ENCODE measurements at places on chromosomes 3 and 15.

DNA sequence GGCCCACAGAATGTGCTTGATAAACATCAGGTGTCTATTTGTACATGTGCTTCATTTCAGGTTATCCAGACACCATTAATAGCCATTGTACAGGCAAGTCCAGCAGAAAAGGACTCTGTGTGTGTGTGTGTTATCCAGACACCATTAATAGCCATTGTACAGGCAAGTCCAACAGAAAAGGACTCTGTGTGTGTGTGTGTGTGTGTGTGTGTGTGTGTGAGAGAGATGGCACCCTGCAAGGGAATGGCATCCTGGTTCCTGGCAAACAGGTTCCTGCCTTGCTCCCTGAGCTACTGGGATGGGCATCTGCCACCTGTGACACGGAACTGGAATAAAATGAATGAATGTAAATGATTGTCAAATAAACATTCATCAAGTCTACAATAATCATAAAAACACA, 11.7 kb downstream of the SUCLG2 start:
- no peak for DNase-seq

- no peak for DNase-seq
Observed at GRCh38 chr3:194310060-194310835, 40.9 kb downstream of the CPN2 start.

DNA sequence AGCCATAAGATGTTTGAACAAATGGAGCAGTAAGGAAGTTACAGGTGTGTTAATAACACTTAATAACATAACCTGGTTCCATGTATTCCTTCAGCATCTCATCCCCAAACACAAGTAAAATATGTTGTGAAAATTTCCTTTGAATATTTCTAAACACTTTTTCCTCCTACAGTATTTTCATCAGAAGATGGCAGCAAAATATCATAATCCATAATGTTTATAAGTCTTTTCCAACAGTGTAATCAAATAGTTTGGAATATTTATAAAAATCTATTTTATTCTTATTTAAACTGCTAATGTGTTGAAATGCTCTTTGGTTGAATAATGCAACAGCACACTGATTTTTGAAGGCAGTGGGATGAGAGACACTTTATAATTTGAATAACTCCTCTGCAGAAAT, 1020.5 kb downstream of the OTOL1 start:
- DNase-seq, result no peak

GRCh38 chr3:98796334-98796733, 33.2 kb downstream of the ST3GAL6 start:
- no peak for DNase-seq

DNA sequence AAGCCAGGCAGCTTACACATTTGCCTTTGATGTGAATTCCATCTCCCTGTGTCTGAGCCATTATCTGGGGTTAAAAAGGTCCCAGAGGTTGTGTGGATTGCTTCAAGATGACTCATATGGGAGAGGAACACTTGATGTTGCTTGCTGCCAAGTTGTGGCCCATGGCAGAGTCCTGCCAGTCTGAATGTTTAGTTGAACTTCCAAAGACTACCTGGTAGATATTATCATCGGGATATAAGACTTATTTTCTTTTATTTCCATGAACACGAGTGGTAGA, 85.6 kb downstream of the TJP1 start:
- DNase-seq, result no peak

DNA sequence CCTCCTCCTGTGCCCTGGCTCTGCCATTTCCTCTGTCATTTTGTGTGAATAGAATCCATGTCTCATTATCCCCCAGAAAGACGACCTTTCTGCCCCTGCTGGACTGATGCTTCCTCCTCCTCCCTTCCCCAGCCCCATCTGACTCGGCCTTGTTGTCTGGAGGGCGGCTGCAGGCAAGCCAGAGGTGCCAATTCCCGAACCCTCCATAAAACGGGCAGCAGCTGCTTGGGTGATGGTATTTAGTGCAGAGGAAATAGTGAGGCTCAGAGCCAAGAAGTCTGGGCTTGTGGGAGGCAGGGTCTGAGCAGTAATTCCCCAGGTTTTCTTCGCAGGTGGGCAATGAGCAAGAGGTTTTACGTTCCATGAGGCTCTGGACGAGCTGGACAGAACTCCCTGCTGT, 71.2 kb downstream of the ITGA11 start:
- no peak for DNase-seq

DNA sequence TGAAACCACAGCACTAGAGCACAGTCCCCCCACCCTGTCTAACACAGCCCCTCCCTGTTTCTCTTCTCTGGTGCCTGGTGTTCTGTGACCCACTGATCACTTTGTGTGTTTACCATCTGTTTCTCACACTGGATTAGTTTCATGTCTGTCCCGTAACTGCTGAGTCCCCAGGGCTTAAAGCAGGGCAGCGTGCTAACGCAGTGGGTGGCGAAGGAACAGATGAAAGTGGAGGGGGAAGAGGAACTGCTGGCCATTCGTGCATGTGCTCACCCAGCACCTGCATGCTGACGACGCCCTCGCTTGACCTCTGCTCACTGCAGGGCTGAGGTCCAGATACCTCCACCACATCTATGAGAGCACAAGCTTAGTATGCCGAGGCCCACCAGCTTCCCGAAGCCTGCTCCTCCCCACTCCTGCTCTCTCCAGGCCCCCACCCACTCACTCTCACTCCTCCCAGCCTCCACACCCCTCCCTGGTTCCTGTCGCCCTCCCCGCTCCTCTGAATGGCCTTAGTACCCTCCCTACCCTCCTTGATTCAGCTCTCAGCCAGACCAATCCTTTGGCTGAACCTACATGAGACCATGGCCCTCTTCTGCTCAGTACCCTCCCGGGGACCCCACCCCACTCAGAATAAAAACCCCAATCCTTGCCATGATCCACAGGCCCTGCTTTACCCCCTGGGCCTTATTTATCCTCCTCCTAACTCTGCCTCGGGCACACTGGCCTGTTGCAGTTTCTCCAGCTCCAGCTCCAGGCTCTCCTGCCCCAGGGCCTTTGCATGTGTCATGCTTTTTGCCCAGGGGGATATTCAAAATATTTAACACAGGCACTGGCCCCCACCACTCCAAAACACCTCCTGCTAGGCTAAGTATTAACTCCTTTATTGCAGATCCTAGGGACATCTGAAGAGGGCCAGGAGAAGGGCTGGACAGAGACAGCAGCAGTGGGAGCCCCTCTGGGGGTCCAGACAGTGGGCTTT, 15.1 kb upstream of the IQSEC1 start:
- DNase-seq, result no peak

DNA sequence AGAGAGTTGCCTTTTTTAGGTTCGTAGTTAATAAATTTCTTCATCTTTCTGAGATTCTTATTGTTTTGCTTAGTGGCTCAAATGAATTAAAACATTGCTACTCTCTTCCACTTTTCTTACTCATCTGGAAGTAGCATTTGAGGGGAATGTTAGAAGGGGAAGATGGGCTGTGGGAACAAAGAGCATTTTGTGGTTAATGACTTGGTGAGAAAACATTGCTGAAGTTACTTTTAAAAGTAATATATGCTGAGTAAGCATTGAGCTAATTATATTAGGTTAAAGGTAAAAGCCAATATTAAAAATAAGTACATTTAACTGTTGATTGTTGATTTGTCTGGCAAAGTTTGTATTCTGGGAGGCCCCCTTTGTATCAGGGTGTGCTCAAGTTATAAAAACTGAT, 5.7 kb downstream of the MORF4L1 start:
- no peak for DNase-seq

DNA sequence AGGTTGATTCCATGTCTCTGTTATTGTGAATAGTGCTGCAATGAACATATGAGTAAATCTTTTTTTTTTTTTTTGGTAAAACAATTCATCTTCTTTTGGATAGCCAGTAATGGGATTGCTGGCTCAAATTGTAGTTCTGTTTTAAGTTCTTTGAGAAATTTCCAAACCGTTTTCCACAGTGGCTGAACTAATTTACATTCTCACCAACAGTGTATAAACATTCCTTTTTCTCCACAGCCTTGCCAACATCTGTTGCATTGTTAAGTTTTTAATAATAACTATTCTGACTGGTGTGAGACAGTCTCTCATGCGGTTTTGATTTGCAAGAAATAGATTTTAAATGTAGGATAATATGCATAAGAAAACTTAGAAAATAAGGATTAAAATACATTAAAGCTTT, 279.0 kb upstream of the EPHA3 start:
- DNase-seq, result no peak

- peak; percentile 84 for DNase-seq
Observed at GRCh38 chr3:140898340-140899180, 43.1 kb upstream of the SLC25A36 start.

- no peak for DNase-seq
Observed at GRCh38 chr3:174251681-174252080, 607.5 kb upstream of the NAALADL2 start.

GRCh38 chr15:88400591-88401250, 66.5 kb downstream of the MRPL46 start:
- DNase-seq, result no peak

DNA sequence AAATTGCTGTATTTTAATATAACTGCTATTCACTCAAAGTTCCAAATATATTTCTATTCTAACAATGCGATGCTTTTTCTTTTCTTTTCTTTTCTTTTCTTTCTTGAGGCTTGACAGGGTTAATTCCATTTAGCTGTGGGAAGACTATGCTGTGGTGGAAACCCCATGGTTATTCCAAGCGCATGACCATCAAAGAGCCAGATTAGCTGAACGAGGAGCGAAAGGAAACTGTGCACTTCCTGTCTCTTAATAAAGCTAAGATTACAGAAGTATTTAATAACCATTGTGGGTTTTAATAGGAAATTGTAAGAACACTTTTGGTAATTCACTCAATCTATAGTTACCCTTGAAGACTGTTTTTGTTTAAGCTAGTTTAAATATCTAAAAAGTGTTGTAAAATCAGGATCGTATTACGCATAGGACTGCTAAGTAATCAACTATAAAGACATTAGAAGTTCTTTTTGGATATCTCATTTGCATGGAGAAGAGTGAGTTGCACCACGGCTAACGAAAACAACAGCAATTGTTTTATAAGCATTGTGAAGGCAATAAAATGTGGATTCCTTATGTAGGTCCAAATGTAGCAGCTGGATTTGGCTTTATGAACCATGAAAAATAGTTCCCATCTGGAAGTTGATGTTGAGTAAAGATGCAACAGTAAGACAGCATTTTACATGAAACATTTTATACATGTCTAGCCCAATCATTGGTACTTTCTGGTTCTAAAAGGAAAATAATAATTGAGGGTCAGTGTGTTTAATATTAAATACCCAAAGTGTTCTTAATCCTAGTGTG, 105.4 kb downstream of the ZIC1 start:
- DNase-seq, result no peak

DNA sequence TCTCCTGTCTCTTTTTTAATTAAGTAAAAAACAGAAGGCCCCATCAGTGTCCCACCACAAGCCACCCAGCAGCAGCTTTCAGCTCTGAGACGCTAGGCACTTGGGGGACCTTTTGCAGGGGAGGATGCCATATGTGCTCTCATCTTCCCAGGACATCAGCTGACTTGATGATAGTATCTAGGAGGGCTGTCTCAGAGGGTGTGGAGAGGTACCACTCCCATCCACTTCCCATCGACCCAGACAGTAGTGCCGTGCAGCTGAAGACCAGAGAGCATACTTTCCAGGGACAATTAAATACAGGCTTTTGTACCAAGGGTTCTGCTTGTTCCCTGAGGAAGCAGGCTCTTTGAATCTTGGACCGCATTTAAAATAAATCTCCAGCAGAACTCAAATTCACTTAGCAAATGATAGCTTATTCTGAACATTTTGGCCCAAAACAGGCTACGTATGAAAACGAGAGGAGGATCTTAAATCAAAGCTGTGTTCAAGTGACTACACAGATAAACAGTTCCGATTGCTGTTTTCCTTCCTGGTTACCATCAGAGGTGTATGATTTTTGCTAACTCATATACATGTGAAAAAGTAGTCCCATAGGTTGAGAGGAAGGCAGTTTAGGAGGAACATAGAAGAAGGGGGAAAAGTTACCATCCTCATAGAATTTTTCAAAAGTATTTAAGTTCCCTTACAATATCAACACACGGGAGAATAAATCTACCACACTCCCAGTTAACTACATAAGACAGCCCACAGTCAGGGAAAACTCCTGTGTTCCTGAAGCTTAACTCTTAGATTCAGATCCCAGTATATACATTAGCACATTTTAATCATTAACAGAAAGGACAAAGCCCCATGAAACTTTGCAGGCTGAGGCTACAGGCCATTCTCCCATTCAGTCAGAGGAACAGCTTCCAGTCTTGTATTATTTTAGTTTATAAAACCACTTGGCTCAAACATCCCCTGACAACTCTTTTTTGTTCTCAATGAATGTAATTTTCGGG, 9.5 kb downstream of the WNT5A start:
- DNase-seq, result no peak

DNA sequence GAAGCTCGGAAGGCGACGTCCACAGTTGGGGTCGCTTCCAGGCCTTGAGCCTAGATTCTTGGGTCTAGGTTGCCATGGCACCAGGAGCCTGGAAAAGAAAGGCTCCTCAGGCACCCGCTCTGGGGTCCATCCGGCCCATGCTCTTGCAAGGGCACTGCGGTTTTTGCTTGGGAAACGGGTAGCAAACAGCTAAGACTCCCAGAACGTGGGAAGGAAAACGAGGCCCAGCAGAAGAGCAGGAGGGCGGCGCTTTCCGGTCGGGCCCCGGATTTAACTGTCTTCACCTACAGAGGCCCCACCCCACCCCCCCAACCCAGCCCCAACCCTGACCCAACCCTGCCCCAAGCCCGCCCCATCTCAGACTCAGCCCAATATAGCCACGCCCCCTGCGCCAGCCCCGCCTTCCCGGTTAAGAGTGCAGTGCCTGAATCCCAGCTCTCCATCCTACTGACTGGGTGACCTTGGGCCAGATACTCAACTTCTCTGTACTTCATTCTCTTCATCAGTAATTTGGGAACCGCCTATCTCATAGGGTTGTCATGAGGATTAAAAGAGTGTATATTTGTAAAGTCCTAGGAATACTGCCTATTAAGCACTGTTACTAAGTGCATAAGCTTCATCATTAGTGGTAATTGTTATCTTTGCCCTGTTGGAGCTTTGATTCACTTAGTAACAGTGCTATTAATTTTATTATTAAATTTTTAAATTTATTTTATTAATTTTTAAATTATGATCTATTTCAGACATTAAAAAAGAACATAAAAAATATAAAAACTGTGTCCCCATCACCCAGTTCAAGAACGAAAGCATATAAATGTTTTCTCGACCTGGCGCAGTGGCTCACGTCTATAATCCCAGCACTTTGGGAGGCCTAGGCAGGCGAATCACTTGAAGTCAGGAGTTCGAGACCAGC, 28.4 kb upstream of the SMAD6 start:
- DNase-seq, result no peak

DNA sequence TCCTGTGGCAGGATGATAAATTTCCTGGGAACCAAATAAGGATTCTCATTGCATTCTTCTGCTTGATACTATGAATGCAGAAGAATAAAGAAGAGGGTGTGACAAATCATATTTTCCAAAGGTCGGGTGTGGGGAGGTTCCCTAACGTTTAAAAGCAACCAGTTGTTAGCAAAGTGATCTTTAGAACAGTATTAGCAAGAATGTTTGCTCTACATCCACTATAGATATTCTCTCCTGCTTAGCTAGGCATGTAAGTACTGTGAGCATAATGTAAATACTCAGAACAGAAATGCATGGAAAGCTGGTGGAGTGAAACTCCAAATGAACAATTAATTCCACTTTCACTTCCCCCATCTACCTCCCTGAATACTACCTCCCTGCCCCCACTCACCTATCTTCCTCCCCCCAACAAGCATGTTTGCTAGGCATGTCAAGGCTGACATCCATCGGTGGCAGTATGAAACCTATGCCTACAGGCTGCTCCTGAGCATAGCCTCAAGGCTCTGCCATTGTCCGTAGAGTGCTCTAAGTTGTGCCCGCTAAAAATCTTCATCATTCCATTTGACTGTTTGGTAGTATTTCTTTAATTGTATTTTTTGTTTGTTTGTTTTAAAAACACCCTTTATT, 329.7 kb downstream of the TIGIT start:
- no peak for DNase-seq
